Small intestine (tissue), 16 donors: ENCODE measurements at places on chromosomes 11 and 22. TPM values are rescaled to one million over a fixed set of nuclear protein-coding genes. Genes with fewer than 3 reads are reported as not detected.
A peak's percentile ranks its signal among the peaks of the same experiment; 100 is the strongest.

DNA sequence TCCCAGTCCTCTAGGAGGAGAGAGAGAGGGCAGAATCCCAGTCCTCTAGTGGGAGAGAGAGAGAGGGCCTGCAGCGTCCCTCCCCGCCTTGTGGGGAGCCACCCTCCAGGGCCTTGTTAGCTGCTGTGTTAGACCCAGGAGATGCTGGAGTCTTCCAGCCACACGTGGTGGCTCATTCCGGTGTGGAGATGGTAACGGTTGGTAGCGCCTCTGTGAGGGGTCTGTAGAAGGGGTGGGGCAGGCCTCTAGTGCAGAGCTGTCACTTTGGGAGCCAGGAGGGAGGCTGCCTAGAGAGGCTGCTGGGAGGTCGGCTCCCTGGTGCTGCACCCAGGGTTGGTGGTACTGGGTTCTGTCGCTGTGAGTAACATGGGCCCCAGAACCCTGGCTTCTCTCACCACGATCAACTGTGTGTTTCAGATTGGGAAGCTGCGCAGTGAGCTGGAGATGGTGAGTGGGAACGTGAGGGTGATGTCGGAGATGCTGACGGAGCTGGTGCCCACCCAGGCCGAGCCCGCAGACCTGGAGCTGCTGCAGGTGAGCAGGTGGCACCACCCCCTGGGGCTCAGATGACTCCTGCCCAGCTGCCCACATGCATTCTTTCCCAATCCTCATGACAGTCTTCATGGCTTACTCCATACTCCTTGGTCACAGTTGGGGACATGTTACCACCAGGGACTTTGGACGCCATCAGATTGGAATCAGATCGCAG, 27.3 kb downstream of the TOM1 start:
- no peak for DNase-seq

UPK3A gene
- polyA plus RNA-seq = not detected

OR9G4 gene
- not detected for polyA plus RNA-seq

PPFIBP2 gene
- 26.5 TPM for polyA plus RNA-seq

DNA sequence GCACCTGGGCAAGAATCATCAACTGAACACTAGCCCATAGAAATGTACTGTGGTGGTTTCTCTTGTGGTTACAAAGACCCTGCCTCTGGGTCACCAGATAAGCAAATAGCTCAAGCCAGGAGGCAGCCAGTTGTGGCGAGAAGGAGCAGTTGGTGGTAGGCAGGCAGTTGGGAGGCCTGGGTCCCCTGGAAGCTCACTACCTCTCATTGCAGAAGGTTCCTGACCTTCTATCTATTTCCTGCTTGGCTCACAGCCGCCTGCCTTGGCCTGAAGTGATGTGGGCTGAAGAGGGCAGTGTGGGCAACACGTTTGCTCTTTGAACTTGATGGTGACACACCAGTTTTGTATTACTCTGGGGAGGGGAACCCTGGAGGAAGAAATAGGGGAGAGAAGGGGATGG, 34.7 kb downstream of the NECTIN1 start:
- DNase-seq = peak; percentile 92

GRCh38 chr11:127205688-127206217, 205.2 kb upstream of the KIRREL3 start:
- DNase-seq = no peak

DNA sequence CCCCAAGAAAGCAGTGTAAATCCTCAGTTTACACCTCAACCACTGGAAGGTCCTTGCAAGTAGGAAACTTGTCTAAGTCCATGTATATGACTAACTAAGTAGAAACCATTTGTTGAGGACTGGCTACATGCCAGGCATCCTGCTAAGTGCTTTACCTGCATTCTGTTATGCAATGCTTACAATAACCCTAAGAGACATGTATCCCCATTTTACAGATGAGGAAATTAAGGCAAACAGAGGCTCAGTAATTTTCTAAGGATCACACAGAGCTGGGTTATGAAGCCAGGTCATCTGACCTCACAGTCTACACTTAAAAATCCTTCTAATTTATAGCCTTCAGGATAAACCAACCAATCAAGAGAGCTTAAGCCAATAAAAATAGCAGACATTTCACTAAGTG, 1.5 kb downstream of the TIMM10 start:
- DNase-seq = no peak

DNA sequence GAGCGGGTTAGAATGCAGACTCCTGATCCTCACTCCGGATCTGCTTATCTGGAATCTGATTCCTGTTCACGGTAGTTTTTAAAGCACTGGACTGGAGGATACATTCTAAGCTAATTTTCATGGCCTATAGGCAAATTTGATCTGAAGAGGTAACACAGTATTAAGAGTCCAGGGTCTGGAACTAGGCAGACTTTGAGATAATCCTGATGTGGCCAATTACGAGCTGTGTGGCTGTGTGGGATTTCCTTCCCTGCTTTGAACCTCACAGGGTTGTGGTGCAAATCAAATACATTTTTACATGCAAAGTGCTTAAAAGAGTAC, 285.2 kb downstream of the MIAT start:
- no peak for DNase-seq

GRCh38 chr11:10659339-10660216, 34.0 kb downstream of the IRAG1 start:
- DNase-seq = peak; percentile 32

DNA sequence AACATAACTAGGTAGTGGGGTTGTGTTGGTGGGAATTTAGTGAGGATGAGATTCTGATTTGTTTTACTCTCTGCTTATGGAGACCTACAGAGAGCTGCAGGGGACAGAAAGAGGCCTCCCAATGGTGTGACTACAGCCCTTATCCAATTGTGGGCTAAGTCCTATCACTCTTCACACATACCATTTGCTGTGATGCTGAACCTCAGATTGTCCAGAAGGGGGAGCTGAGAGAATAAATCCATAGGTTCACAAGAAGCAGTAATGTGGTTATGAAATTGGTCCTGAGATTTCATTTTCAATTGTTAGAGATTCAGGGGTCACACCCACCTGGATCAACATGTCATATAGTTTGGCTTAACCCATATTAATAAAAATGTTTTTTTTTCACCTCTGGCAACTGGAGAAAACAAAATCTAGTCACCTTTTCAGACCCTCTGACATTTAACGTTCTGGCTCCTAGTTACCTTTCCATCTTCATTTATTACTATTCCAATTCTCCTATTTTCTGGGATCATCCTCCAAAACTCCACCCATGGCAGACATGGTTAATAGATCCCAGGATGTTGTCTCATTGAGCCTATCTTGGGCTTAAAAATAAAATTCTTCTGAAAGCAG, 53.3 kb upstream of the PTPN5 start:
- DNase-seq = peak; percentile 34

- no peak for DNase-seq
These were observed 114.3 kb upstream of the CSNK2A3 start for GRCh38 chr11:11467312-11467711.

SLC25A45 gene
- polyA plus RNA-seq = 26.2 TPM
